ENCODE measurements at places on chromosomes 2 and 18.

DNA sequence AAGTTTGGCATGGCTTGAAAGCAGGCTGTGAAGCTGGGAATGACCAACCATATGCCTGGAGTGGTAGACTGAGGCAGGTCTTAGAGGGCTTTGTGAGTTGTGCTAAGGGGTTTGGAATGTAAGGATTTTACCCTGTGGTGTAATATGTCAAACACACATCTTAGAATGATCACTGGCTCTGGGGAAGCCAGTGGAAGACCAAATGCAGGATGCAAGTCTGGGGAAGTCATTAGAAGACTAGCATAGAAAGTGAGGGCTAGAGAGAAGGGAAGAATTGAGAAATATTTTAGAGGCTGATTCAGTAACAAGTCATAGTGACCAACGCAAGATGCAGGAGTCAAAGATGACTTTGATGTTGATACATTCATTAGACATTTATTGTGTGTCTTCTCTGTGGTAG lies 3.5 kb upstream of the FHOD3 start:
- no peak for DNase-seq

- DNase-seq: no peak
Measured at GRCh38 chr2:236607471-236608187, 38.0 kb downstream of the ACKR3 start.

DNA sequence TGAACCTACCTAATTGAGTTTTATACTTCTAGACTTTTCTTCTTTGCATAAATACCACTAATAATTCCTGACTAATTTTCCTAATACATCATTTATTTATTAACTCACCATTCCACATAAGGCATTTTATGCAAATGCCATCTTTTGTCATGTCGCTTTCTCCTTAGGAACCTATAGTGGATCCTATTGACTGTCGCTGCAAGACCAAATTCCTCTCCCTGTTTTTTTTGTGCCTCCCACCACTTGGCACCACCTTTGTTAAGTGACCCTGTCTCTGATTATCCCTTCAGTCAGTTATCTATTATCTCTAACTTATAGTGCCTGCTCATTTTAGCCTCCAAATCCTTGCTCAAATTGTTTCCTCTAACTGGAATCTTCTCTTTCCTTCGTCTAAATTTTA lies 19.5 kb downstream of the UNC80 start:
- no peak for DNase-seq

DNA sequence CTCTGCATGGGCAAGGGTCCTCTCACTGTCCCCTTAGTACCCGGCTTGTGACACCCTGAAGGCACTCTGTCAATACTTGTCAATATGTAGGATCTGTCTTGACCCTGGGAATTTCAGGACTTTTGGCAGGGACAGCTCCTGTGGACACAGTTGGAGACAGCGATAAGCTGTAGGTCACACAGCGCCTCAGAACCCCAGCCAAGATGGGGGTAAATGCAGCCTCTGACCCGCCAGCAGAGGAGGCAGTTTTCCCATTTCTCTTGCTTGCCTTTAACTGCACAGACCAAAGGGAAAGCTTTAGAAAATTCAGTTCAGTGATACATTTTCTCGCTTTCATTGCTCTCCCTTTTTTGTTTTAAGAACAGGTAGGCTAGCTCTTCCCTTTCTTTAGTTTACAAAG lies 54.8 kb upstream of the KLHL29 start:
- DNase-seq: no peak

DNA sequence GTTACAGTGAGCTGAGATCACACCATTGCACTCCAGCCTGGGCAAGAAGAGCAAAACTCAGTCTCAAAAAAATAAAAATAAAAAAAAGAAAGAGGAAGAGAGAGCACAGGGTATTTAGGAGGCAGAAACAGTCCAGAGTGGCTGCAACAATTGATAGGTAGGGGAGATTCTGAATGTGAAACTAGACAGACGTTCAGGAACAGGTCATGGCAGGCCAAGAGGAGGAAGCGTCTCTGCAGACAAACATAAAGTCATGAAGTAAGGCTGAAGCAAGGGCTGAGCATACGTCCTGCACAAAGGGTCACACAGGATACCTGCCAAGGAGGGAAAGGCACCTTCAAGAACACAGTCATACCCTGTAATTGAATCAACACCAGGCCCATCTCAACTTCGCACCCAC lies 64.1 kb upstream of the ZNF532 start:
- DNase-seq: no peak

DNA sequence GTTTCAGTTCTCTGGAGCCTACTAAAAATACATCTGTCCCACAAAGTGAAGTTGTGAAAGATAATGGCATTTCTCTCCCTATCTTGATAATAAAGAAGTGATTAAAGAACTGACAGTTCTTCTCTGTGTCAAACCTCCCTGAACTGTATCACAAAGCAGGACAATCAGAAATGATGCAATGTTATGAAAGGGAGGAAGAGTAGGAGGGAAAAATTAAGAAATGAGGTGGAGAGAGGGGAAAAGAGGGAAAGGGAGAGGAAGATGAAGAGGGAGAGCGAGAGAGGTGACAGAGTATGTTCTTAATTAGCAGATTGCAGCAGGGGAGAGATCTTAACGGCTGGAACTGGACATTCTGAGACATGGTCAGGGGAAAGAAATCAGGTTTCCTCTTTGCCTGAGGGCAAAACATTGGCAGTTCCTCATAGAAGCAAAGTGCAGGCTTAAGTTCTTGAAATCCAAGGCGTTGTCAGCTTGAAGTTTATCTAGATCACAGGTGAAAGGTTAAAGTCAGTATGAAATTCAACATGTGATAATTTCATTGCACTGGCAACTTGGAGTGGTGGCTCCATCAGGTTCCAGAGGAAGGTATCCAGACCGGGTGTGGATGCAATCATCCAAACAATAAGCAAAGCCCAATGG lies 54.6 kb downstream of the RDH14 start:
- DNase-seq: no peak

DNA sequence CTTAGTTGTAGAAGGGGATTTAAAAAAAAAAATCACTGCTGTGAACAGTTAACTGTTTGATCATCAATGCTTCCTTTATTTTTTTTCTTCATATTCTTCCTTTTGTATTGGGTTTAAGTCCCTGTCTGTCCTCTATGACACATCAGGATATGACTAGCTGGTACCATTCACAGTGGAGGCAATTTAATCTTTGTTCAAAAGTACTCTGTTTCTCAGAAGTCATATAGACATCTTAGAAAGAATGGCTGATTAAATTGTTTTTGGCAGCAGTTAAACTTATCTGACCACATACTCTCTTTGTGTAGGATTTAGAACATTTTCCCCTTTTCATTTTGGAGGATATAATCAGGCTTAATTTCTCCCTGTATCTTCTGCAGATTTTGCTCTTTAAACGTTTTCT lies 807.8 kb upstream of the CDH2 start:
- no peak for DNase-seq

GRCh38 chr2:239611222-239611795 lies 210.5 kb upstream of the HDAC4 start:
- DNase-seq: no peak

GRCh38 chr2:240987588-240987987 lies 10.8 kb upstream of the SNED1 start:
- DNase-seq: no peak

GRCh38 chr2:36988008-36988407 lies 21.7 kb upstream of the STRN start:
- no peak for DNase-seq

DNA sequence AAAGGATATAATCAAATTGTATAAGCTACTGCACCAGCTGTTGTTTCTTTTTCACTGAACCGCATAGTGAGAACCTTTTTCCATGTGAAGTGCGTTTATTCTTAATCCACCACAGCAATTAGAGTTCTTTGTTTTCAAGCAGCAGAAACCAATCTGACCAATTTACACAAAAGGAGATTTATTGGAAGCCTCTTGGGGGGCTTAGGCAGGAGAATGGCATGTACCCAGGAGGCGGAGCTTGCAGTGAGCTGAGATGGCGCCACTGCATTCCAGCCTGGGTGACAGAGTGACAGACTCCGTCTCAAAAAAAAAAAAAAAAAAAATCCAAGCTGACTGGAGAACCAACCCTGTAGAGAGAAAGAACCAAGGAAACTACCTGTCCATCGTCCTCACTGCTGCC lies 10.0 kb downstream of the ADNP2 start:
- DNase-seq: no peak

GRCh38 chr2:82289446-82289845 lies 1984.9 kb upstream of the LRRTM1 start:
- DNase-seq: no peak

DNA sequence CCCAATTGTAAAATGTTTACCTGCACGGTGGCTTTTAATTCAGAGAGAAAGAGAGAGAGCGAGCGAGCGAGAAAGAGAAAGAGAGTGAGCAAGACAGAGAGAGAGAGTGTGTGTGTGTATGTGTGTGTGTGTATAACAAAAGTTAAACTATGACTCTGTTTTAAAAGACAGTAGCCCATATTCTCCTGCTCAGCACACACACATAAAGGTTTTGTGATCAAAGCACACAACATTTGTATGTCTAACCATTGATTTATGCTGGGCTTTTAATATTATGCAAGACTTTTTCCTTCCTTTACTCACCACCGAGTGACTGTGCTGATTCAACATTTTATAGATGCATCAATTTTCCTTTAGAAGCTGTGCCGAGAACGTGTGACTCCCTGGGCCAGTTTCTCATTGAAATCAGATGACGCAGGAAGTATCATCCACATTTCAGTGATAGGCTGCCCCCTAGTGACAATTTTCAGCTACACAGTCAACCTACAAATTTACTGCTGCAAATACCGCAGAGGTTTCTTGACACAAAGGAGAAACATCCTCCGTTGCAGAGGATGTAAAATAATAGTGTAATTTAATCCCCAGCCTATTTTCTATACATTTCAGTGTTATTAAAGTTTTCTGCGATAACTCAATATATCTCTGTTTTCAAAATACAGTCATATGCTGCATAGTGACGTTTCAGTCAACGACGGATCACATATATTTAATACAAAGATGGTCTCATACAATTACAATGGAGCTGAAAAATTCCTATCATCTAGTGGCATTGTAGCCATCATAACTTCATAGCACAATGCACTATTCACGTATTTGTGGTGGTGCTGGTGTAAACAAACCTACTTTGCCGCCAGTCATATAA lies 165.9 kb upstream of the TANK start:
- peak; percentile 68 for DNase-seq

- DNase-seq: no peak
Measured at GRCh38 chr2:210541290-210541902, 15.0 kb upstream of the CPS1 start.

GRCh38 chr2:119338272-119338671 lies 28.4 kb downstream of the C2orf76 start:
- no peak for DNase-seq

GRCh38 chr2:173058097-173058496 lies 17.5 kb upstream of the MAP3K20 start:
- no peak for DNase-seq

DNA sequence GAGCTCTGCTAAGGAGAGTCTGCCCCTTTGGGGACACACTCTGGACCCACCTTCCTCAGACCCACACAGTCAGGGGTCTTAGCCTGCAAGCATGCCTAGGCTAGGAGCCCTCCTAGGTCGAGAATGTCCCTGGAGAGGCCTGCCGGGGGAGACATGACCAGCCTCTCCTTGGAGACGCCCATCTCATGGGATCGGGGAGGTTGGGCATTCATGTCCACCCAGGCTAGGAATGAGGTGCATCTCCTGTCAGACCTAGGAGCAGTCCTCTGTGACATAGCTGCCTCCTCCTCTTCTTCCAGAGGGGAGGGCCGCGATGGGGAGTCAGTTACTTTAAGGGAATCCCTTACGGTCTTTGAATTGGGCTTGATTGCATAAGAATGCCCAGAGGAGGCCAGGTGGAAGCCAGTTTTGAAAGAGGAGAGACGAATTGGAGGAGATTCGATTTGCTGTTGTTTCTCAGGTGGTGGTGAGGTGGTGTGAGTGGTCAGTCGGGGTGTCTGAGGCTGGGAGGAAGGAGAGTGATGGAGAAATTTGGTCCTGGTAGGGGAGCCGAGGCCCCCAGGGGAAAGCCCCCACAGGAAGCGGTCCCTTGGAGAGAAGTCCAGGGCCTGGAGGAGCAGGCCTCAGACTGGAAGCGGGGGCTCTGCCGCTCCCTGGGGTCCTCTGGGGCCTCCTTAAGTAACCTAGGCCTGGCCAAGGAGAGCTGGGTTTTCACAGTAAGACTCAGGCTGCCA lies 241.3 kb downstream of the DYSF start:
- DNase-seq: no peak

DNA sequence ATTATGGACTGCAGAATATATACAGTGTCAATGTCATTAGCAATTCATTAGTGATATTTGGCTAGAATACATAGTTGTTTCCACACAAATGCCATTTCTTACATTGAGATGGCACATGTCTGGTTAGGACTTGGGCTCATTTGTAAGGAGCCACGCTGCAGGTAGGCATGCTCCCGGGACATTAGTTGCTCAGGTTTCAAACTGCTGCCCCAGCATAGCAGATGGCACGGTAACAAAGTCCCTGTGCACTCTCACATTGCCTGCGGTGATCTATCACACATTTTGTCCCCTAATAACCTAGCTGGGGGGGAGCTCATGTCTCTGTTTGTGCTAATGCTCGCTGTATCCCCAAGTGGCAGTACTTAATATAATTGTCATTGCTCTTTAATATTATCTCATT lies 185.1 kb downstream of the NEDD4L start:
- no peak for DNase-seq

DNA sequence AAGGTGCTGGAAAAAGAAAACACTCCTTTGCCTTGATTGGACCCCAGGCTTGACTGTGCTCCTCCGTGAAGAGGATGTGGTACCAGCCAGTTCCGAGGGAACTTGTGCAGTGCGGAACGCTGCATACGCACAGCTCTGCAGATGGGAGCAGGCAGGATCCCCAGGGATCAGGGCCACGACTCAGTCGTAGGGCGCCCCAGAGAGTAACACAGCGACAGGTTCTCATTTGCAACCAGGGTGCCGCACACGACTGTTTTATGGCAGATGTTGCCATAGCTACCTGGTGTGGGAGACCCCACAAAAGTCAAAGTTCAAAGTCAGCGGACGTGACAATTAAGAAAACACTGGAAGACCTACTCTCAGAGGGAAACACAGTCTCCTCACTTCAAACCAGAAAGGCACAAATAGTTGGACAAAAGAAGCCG lies 779 bp downstream of the MALL start:
- DNase-seq: no peak

GRCh38 chr2:224147174-224147573 lies 108.1 kb upstream of the SERPINE2 start:
- DNase-seq: no peak

GRCh38 chr2:43898838-43899346 lies 60.1 kb downstream of the ABCG8 start:
- DNase-seq: no peak

GRCh38 chr2:75592030-75592429 lies 31.3 kb upstream of the EVA1A start:
- DNase-seq: no peak

Data from stimulated activated naive CD8-positive, alpha-beta T cell treated with anti-CD3 and anti-CD28 coated beads, Interleukin-15, Interleukin-2, amounts not matched to agents 100 U/mL and 50 U/mL, for 24 hours (primary cell).